AG09309 (cell line): ENCODE measurements at places on chromosomes 2 and 18.

- no peak for DNase-seq
These were observed 83.5 kb upstream of the ASAP2 start for GRCh38 chr2:9123069-9123468.

DNA sequence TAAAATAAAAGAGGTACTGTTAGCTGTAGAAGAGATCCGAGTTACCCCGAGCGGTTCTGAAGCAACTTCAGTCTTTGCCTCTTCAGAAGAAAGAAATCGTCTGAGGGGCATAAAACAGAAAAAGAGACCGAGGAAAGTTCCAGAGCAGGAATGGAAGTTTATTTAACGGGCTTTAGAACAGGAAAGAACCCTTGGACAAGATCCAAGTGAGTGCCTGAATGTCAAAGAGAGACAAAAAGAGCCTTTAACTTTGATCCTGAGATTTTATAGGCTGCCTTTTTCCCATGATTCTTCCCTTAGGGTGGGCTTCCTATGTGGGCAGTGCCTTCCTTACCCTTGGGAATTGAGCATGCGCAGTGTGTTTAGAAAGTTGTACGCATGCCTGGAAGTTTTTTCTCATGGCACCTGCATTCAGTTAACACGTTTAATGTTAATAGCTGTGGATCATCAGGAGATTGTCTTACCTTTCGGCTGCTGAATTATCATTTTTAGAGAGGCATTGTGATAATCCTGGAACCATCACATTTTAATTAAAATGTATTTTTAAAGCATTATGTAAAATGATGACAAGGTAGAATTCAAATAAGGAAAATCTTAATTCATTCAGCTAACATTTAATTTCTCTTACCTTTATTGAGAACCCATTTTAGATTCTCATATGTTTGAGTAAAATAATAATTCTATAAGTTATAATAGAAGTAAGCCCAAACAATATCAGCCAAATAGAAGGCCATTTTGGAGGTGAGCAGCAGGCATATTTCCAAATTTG, 269.5 kb upstream of the ZSWIM2 start:
- DNase-seq: no peak

GRCh38 chr2:62222674-62223073, 26.8 kb downstream of the B3GNT2 start:
- no peak for DNase-seq

DNA sequence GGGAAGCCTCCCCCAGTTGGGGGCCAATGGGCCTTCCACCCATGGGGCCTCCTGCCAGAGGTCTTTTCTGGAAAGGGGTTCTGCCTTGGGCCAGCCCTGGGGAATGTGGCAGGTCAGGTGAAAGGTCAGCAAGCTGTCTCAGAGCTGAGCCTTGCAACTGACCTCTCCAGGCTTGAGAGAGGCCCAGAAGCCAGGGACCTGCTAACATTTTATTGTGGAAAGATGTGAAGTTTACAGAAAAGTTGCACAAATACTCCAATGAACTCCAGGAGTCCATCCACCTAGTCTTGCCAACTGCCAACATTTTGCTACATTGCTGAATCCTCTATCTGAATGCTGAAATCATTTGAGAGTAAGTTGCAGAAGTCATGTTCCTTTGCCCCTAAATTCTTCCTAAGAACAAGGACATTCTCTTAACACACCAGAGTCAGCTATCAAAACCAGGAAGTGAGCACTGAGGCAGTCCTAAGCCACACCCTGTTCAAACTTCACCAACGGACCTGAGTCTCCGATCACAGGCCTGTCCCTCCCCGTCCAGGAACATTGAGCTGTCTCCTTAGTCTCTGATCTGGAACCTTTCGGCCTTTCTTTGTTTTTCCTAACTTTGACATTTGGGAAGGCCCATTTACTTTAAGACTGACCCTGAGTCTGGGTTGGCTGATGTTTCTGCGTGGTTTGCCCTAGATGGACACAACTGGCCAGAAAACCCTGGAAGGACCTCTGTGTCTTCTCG, 4.0 kb downstream of the SNORC start:
- DNase-seq: no peak

- no peak for DNase-seq
These were observed 87.9 kb upstream of the MAP4K3 start for GRCh38 chr2:39524756-39525635.

DNA sequence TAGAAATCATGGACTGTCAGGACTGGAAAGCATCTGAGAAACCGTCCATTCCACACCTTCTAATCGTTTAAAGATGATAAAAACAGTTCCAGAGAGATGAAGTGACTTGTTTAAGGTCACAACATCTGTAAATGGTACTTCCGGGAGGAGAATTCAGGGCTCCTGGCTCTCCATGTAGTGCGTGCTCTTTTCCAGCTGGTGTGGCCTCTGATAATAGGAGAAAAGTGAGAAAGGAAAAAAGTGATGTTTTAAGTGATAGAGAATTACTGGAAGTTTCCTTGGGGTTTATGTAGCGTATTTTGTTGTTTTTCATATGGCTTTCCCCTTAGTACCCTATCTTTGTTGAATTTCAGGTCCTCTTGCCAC, 663 bp downstream of the C2orf49 start:
- no peak for DNase-seq

DNA sequence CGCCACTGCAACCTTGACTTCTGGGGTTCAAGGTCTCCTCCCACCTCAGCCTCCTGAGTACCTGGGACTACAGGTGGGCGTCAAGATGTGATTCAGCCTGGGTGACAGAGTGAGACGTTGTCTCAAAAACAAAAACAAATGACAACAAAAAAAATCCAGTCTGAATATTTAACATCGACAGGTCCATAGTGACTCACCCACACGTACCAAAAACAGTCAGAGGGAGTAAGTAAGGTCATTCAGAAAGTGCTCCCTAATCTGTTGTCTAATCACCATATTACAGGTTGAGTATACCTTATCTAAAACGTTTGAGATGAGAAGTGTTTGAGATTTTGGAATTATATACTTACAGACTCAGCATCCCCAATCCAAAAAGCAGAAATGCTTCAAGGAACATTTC, 24.4 kb downstream of the SAP130 start:
- DNase-seq: no peak

GRCh38 chr2:107801498-107801897, 25.2 kb upstream of the RGPD4 start:
- DNase-seq: no peak

- no peak for DNase-seq
These were observed 4.3 kb downstream of the DBI start for GRCh38 chr2:119371111-119371510.

GRCh38 chr2:146817613-146818012, 1027.2 kb upstream of the ACVR2A start:
- no peak for DNase-seq

- no peak for DNase-seq
These were observed 36.6 kb downstream of the CYRIA start for GRCh38 chr2:16629044-16629443.

- DNase-seq: no peak
These were observed 191.3 kb downstream of the SLC39A10 start for GRCh38 chr2:195848119-195848899.

DNA sequence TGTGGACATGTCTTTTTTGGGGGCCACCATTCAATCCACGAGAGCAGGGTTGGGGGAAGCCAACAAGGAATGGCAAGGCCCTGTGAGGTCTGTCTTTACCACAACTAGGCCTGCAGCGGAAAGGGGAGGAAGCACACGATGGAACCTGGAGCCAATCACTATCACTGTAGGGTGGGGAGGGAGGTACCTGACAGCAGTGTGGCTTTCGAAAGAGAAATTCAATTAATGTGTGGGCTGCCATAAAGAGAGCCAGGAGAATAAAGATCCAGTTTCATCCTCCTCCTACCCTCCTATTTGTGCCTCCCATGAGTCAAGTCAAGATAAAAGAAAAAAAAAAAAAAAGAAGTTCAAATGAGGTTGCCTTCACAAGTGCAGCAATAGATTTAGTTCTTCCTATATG, 18.9 kb upstream of the RBMS1 start:
- DNase-seq: no peak

DNA sequence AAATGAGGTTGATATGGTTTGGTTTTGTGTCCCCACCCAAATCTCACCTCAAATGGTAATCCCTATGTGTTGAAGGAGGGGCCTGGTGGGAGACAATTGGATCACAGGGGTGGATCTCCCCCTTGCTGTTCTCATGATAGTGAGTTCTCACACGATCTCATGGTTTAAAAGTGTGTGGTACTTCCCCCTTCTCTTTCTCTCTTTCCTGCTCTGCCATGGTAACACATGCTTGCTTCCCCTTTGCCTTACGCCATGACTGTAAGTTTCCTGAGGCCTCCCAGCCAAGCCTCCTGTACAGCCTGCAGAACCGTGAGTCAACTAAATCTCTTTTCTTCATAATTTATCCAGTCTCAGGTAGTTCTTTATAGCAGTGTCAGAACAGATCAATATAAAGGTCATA, 24.7 kb upstream of the FAM124B start:
- no peak for DNase-seq

DNA sequence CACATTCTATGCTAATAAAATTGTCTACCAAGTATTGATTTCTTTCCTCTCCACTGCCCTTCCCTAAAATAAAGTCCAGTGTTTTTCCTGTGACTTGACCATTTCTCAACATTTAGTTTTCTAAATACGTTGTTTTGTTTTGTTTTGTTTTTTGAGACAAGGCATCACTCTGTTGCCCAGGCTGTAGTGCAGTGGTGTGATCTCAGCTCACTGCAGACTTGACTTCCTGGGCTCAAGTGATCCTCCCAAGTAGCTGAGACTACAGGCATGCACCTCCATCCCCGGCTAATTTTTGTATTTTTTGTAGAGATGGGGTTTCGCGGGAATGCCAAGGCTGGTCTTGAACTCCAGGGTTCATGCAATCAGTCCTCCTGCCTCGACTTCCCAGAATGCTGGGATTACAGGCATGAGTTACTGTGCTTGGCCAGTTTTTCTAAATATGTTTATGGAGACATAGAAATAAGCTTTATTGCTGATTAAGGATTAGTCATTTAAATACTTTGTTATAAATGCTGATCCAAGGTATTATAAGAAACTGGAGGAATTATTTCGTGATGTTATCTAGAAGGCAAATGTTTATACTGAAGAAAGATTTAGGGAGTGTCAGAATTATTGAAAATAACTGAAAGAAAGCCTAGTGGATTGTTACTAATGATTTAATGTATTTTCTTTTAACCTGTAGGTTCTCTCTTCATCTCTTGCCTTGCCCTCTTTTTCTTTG, 5.7 kb upstream of the HTR2B start:
- no peak for DNase-seq

GRCh38 chr2:240246173-240246820, 105.8 kb upstream of the OTOS start:
- no peak for DNase-seq

DNA sequence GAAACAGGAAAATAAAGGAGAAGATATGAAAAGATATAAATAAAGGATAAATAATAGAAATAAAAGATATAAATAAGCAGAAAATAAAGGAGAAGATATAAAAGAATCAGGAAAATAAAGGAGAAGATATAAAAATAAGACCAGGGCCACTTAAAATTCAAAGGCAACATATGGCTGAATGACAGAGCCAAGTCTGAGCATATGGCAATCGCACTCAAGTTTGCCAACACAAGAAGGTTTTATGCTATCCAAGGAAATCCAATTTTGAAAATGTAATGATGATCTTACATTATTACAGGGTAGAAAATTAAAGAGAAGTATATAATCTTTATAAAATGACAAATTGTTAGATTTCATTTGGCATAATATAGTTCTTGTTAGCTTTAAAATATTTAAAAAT, 33.6 kb downstream of the USP40 start:
- no peak for DNase-seq

DNA sequence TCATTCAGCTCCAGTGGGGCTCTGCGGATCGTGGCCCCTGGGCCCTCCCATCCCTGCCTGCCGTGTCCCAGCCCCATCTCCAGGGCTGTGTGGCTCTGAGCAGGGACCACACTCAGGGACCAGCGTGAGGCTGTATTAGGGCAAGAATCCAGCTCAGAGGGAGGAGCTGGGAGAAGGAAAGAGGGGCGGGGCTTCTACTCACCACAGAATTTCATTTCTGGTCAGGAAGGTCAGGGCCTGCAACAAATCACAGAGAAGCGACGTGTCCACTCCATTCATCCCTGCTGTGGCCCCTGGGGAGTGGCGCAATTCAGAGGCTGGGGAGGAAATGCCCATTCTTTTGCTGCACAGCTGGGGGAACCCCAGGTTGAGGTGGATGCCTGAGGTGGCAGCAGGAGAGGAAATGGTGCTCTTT, 828 bp downstream of the CIB4 start:
- peak; percentile 21 for DNase-seq

DNA sequence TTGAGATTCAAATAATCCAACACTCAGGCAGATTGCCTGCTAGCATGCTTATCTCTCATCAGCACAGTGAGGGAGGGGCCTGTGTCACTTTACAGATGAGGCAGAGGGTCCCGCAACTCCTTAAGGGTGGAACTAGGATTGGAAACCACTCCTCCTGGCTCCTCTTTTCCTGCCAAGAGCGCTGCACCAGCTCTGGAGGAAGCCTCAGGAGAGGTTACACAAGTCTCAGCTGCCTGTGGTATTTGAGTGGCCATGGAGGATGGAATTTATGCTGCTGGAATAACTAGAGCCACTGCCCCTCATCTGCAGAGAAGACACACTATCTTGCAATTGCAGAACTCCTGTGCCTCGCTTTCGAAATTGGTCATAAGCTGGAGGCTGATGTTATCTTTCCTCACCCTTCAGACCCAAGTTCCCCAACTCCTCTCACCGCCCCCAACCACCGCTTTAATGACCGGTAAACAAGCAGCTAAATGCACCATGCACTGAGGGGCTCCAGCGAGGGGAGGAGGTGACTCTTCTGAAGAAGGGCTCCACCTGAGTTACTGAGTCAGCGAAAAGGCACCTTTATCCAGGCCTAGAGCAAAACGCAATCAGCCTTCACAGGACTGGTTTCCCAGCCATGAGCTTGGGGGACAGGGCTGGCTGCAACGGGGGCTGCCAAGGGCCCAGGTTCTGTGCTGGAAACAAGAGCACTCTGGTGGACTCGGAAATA, 245.8 kb downstream of the SOX11 start:
- DNase-seq: no peak

- no peak for DNase-seq
These were observed 15.2 kb downstream of the ITGAV start for GRCh38 chr2:186605041-186605440.

DNA sequence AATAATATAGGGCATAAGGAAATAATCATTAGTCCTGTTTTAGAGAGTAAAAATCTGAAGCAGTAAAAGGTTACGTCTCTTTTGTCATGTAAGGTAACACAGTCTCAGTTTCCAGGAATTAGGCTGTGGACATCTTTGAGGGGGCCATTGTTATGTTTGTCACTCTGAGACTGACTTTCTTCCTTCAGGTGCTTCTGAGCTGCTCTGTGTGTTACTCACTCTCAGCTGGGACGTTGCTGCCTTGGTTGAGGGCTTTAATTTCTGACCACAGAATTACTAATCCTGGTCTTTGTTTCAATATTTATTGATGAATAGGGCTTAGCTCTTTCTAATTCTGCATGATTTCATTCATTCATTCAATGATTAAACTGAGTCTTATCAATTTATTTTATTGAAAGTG, 55.9 kb upstream of the SLC38A11 start:
- no peak for DNase-seq

DNA sequence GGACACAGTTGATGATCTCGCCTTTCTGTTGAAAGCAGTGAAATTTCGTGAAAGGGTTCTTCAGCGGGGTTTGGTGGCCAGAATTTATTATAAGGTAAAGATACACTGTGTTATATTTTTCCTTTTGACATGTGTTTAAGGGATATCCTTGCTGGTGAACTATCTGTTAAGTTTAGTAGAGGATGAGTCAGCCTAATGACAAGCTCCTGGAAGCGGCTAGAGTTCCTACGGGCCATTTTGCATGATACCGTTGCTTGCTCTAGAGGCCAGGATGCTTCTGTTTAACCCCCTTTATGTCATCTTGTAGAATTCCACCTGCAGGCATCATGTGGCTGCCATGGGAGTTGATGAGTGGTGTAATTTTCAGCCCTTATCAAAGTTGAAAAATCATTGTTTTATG, 124.8 kb upstream of the BCL2L11 start:
- DNase-seq: no peak
